ENCODE measurements at places on chromosomes 5 and 9. TPM values are rescaled to one million over a fixed set of nuclear protein-coding genes. Genes with fewer than 3 reads are reported as not detected.

DNA sequence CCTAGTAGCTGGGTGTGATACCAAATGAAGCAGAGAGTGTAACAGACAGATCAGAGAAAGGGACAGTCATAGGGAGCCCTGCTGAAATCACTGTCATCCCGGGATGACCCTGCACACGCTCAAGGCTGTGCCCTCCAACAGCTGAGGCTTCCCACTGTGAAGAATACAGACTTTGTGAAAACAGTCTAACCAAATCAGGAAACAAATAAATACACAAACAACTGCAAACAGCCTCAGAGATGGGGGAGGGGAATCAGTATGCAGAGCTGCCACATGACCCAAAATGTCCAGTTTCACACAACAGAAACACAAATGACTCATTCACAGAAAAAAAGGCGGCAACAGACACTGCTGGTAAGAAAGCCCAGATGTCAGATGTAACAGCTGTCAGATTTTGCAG is 101.9 kb downstream of the ADAMTS2 start:
- no peak for DNase-seq
- no peaks in the 10 kb centered on the region for H3K27me3 ChIP-seq
- H3K27ac ChIP-seq = no peak overlapping the region
- H3K4me3 ChIP-seq = no peak overlapping the region
- H3K4me1 ChIP-seq = no peaks in the 10 kb centered on the region
- H3K36me3 ChIP-seq = no peaks in the 10 kb centered on the region

DNA sequence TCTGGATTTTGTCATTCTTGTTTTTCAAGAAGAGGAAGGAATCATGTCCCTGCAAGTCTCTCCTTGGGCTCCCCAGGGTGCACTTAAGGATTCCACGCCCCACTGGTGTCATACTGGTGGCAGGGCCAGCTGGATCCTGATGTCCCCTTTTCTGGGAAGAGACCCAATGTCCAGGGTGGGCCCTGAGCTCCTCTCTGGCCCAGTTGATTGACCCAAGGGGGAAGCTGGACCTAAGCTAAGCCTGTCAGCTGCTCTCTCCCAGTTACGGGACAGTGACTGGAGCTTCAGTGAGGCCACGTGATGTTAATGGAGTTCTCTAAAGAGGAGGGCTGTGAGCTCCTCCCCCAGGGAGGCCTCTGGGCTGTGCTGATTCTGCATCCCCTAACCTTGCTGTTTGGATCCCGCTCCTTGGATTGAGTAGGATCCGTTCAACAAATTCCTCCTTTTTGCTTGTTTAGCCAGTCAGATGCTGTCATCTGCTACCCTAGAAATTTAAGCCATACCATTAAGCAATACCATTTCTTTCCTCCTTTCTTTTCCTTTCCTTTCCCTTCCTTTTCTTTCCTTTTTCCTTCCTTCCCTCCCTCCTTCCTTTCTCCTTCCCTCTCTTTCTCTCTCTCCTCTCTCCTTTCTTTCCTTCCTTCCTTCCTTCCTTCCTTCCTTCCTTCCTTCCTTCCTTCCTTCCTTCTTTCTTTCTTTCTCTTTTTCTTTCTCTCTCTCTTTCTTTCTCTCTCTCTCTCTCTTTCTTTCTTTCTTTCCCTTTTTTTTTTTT is 17.2 kb downstream of the NKX2-5 start:
- no peaks in the 10 kb centered on the region for H3K36me3 ChIP-seq
- peaks cover 10% of the 10 kb centered on the region for H3K27me3 ChIP-seq
- DNase-seq = no peak
- H3K4me3 ChIP-seq = no peak overlapping the region
- H3K27ac ChIP-seq = no peak overlapping the region
- no peaks in the 10 kb centered on the region for H3K4me1 ChIP-seq

ARHGEF37 gene
- total RNA-seq = 2.6 TPM

MCIDAS gene
- total RNA-seq = not detected

DNA sequence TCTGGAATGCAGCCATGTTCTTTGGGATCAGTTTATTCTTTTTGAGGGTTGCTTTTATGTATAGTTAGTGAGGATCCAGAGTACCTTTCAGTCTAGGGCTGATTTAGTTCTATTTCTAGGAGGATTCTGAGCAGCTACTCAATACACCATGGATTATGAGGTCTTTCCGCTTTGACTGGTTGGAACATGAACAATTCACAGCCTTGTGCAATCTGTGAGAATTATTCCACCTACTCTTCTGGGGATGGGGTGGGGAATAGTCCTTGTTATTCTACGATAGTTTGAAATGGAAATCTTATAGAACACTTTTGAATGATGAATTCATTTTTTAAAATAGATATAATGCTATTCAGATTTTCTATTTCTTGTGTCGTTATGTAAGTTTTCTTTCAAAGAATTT is 212.3 kb upstream of the ARRDC3 start:
- DNase-seq = no peak
- no peaks in the 10 kb centered on the region for H3K4me1 ChIP-seq
- no peak overlapping the region for H3K27ac ChIP-seq
- no peak overlapping the region for H3K4me3 ChIP-seq
- H3K27me3 ChIP-seq = no peaks in the 10 kb centered on the region
- H3K36me3 ChIP-seq = no peaks in the 10 kb centered on the region

ECSCR gene
- not detected for total RNA-seq

All from natural killer cell (primary cell).